ENCODE measurements at places on chromosomes 7 and 10. TPM values are rescaled to one million over a fixed set of nuclear protein-coding genes. Genes with fewer than 3 reads are reported as not detected.

Gene INHBA
- 68.9 TPM for total RNA-seq

GRCh38 chr7:140326116-140326928 is 72.0 kb downstream of the SLC37A3 start:
- peak; percentile 55 for DNase-seq

Gene CRTAC1
- not detected for total RNA-seq

Gene CYP3A5
- 70.7 TPM for total RNA-seq

DNA sequence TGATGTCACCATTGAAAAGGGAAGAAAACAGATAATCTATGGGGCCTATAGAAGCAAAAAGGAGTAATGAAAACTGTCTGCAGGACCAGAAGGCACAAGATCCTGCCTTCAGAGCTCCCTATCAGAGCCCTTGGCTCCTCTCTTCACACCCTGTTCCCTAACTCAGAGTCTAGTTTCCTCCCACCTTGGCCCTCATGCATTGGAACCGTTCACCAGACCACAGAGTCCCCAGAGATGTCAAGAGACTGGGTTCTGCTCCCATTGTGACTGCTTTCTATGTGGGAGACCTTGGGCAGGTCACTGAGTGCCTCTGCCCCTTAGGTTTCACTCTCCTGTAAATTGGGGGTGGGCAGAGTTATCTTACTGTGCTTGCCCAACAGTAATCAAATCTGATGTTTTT is 80.1 kb upstream of the RPA3 start:
- DNase-seq, result no peak

- DNase-seq, result no peak
These were observed 349.7 kb downstream of the AUTS2 start for GRCh38 chr7:69947998-69948397.

Gene SMKR1
- total RNA-seq, result 0.49 TPM

DNA sequence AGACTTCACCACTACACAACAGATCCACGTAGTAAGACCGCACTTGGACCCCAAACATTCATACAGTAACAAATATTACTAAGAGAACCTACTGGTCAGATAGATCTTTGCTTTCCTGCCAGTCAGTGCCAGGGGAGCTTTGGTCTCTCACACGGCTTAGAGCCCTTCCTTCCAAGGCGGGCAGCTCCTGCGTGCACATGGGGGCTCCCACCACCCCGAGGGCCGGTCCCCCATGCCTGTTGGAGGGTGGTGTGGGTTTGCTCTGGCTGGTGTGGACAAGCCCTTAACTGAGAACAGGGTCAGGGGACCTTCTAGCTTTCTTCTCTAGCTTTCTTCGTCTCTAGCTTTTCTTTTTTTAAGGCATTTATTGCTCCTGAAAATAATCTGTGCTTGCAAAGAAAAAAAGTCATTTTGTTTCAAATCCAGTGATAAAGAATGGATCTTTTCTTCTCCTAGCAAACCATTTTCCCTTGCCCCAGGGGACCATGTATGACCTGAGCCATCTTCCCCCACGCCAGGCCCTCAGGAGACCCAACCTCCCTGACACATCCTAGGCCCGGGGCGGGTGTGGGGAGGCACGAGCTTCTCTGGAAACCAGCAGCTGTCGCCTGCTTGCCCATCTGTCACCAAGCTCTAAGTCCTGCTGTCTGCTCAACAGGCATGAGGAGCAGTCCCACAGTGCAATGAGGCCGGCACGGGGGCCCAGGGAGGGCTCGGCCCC is 591.1 kb downstream of the PTPRN2 start:
- no peak for DNase-seq

Gene BHLHA15
- 1.8 TPM for total RNA-seq

- DNase-seq, result peak; percentile 59
These were observed 755 bp downstream of the HOXA13 start for GRCh38 chr7:27198871-27199801.

- peak; percentile 84 for DNase-seq
These were observed at the start of gene PPP1R3C for GRCh38 chr10:91632671-91633550. Gene PPP1R3C, minus strand, starts transcription at chr10:91633071. Its CDS starts 102 bp downstream, at chr10:91632969.

Gene SKIDA1
- 0.40 TPM for total RNA-seq

DNA sequence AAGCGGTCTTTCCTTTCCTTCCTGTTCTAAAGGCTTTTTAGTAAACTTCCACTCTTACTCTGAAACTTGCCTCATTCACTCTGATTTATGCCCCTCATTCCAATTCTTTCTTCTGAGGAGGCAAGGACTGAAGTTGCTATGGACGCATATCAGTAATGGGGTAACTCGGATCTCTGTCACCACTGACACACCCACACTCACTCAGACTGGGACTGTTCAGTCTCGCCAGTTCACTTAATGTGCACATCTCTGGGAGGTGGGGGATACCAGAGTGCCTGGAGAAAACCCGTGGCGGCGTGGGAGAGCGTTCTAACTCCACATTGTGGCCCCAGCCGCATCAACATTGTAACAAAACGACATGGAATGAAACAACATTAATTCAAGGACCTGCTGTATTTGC is 1139.3 kb upstream of the CELF2 start:
- no peak for DNase-seq

DNA sequence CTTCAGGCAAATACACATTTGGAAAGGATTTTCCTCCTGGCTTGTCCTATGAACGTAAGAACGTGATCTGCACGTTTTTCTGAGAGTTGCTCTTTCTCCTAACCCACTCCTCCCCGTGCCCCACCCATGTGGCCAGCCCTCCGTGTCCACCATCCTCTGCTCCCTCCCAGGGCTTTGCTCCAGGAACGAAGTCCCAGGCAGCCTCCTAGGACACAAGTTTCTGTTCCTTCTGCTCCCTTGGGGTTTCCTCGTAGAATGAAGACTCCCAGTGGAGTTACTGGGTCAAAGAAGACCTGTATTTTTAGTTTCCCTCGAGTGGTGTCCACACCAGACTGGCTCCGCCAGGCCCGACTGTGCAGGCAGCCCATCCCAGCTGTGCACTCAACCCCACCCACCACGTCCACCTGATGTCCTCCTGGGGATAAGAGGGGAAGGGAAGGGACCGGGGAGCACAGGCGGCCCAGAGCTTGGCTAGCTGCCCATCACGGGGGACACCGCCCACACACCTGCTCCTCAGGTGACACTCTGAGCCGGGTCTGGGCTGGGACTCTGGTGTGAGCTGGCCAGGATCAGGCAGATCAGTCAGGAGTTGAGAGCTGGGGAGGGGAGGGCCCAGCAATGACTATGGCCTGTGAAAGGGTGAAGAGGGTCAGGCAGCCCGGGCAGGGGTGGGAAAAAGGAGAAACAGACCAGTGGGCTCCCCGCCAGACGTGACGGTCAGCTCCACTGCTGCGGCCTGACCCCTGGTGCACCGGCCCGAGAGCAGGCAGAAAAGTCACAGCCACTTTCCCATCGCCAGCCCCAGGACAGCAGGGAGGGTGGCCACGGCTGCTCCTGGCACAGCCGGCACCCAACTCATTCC is 54.3 kb upstream of the PPP2R2D start:
- no peak for DNase-seq
